AG09309 (cell line): ENCODE measurements at places on chromosomes 3 and 15.

DNA sequence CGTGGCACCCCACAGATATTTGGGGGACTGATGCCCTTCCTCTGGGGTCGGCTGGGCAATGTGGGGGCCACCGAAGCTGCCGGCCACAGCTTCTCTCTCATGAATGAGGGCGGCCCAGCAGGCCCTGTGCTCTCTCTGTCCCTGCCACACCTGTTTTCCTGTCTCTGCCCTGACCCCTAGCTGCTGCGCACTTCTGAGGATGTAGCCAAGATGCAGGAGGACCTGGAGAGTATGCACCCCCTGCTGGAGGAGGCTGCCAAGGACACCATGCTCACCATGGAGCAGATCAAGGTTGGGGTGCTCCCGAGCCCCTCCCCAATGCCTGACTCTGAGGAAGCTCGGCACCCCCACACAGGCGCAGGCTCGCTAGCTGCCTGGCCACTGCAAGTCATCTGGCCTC, 59.7 kb downstream of the SEMA3G start:
- DNase-seq = no peak

GRCh38 chr3:130341882-130342281, 3.6 kb upstream of the COL6A5 start:
- DNase-seq = no peak

DNA sequence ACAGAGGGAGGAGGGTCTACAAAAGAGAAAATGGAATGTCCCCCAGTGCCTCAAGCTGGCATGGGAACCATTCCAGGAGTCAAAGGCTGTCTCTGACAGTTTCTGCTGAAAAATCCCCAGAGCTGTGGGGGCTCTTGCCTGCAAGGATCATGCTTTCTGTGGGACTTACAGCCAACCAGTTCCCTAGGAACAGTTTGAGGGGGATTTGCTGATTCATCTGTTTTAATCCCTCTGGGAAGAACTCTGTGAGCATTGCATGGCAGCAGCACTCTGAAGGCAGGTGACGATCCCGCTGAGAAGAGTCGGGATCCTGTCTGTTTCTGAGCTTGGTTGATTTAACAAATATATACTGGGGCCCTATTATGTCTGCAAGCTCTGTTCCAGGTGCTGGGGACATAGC, 176.0 kb downstream of the SSR3 start:
- DNase-seq = no peak

GRCh38 chr15:84653584-84653909, 536 bp downstream of the WDR73 start:
- DNase-seq = no peak

GRCh38 chr3:76369170-76369569, 583.8 kb upstream of the ZNF717 start:
- DNase-seq = no peak

DNA sequence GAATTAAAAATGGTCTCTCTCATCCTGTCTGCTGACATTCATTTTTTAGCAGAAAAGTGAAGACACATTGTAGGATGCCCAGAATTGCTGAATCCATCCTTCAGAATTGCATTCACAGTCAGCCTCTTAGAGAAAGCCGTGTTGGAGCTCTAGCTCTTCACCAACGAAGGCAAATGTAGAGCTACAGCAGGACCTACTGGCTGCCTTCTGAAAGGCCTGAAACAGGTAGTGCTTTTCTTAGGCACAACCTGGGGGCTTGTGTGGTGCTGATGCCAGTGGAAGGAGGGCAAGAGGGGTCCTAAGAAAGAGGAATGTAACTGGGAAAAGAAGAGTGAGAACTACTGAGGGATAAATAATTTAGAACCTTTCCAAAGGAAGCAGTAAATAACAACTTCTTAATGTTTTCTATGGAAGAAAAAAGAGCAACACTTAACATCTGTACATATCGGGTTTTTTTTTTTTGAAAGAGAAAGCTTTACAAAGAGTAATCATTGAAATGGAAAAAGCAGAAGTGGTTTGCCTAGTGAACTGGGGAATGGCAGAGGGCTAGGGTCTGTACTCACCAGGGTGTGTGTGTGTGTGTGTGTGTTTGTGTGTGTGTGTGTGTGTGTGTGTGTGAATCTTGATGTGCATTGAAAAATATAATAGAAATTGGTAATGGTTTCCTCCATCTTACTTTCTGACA, 297.8 kb downstream of the SATB1 start:
- no peak for DNase-seq

- DNase-seq = no peak
Measured at GRCh38 chr3:114711321-114711886, 417.6 kb downstream of the TIGIT start.

GRCh38 chr3:56813653-56813960, 11.9 kb upstream of the ARHGEF3 start:
- no peak for DNase-seq

DNA sequence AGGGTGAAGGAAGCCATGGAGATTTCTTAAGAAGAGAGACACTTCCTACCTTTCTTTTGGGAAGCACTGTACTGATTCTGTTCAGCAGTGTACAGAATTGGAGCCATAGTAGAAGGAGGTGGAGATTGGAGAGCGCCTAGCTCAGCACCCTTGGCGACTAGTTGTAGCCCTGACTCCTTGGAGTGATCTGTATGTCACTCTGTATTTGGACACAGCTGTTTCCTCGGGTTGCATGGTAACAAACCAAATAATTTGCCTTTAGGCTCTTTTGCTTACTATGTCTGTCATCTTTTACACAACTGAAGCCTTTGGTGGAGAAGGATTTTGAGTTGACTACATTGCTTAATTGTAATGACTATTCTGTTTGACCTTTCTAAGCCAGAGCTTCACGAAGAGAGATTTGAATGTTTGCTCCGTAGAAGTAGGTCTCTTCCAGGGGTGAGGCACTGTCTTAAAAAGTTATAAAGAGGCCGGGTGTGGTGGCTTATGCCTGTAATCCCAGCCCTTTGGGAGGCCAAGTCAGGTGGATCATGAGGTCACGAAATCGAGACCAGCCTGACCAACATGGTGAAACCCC, 77.1 kb downstream of the AKAP13 start:
- DNase-seq = no peak

DNA sequence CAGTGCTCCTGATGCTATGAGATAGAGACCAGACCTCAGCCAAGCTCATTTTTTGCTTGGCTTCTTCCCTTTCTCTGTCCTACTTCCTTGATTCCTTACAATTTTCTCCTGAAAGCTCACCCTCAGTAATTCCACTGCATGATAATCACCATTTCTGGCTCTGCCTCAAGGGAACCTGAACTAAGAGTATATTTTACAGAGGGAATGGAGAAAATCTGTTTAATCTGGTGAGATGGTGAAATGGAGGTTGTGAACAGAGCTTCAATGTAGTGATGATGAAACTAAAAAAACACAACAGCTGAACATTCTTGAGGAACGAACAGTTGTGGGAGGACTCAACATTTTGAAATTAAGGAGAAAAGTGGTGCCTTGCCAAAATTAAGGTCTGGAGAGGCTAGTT, 16.3 kb downstream of the HHLA2 start:
- peak; percentile 14 for DNase-seq

GRCh38 chr3:46107682-46108081, 80.4 kb upstream of the XCR1 start:
- no peak for DNase-seq

DNA sequence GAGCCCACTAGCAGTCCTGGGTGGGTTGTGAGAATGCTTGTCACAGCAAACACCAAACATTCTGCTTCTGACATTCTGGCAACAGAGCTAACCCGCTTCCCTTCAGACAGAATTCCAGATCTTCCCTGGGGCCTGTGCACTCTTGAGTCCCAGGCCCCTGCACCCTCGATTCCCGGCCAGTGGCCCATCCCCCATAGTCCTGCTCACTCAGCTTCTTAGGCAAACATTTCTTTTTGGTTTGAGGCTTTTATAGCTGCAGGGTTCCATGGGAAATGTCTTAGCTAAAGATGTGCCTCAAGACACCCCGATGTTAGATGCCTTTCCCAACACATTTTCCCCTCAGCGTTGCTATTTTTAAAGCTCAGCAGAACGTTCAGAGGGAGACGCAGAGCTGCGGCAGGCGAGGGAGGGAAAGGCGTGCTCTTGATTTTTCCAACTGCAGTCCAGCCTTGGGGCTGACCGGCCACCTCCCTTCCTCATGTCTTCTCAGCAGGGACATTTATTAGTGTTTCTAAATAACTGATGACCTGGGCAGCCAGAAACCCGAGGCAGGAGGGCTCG, 35.2 kb downstream of the ABTB1 start:
- DNase-seq = no peak

DNA sequence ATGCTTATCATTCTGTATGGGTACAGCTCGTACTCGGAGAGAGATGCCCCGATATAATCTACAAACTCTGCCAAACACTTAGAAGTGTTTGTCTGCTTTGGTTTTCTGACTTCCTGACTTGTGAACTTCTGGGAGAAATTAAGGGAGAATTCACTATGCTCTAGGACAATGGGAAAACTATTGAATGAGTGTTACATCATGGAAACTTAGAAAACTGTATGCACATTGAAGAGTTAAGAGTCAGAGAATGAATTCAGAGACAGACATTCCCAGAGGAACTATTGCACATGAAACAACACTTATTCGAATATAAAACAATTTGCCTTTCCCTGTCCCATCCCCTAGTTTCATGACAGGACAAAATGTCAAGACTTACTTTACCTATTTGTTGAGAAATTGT, 57.8 kb downstream of the DTWD1 start:
- no peak for DNase-seq

DNA sequence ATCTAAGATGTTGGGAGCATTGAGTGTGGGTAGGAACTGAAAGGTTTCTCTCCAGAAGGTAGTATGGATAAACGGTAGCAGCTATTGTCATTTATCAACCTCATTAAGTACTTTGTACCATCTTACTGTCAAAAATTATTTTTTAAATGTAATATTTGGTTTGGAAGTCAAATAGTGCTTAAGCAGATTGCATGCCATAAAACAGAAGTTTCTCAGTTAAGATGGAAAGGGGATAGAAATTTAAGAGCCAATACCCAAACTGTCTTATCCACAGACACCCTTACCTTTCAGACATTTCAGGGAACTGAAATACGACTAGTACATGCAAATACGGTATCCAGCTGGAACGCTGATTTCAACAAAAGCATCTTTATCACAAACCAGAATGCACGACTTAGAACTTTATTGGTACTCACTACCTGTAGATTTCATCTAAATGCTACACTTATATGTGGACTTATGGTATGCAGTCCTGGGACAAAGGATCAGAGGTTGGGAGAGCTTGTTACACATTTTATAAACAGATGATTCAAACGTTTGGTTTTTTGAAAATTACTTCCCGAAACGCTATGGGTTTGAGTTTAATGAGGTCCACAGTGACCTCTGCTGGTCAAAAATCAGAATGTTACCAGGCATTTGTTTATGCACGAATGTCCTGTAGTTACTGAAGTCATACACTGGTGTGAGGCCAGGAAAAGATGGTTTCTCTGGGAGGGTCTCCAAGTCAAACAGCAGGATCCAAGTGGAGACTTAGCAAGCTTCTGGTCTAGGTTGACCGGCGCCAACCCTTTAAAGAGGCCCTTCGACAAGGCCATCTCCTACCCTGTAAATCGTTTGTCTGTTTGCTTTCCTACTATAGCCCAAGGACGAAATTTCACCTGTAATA, 45.7 kb upstream of the DUT start:
- DNase-seq = peak; percentile 47

- DNase-seq = no peak
Measured at GRCh38 chr3:129382366-129382765, 46.1 kb downstream of the EFCAB12 start.

GRCh38 chr3:177039490-177040274, 157.6 kb downstream of the TBL1XR1 start:
- DNase-seq = no peak

- no peak for DNase-seq
Measured at GRCh38 chr3:25863011-25863415, 73.1 kb downstream of the OXSM start.

GRCh38 chr3:13890377-13891016, 10.6 kb upstream of the WNT7A start:
- no peak for DNase-seq

DNA sequence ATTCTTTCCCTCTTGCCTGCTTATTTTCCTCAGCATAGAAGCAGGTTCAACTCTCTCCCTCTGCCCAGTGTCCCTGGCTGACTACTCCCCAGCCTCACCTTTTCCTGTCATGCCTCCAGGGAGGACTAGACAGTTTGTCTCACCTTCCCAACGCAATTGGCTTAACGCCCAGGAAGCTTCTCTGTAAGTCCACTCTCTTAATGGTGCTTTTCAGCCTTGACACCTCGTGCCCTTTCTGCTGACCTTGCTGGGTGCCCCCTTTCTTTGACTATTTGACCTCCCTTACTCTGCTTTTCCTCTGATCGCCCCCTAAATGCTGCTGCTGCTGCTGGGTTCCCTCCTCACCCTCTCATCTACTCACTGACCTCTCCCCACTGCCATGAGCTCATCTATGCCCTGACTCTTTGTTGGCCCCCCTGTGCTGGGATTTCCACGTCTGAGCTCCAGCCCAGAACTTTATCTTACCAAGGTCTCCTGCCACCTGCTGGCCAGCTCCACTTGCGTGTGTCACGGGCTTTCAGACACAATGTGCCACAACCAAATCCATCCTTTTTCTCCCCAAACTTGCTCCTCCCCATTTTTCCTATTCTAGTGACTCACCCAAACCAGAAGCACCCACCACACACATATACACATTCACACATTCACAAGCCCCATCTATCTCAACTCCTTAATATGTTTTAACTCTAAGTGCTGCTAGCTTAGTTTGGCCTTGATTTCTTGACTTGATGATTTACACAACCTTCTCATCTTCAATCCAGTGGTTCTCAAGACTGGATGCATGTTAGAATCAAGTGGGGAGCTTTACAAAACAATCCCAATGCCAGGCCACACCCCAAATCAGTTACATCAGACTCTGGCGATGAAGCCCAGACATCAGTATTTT, 16.6 kb downstream of the EPB42 start:
- DNase-seq = peak; percentile 37

GRCh38 chr3:174219738-174220137, 639.4 kb upstream of the NAALADL2 start:
- no peak for DNase-seq

DNA sequence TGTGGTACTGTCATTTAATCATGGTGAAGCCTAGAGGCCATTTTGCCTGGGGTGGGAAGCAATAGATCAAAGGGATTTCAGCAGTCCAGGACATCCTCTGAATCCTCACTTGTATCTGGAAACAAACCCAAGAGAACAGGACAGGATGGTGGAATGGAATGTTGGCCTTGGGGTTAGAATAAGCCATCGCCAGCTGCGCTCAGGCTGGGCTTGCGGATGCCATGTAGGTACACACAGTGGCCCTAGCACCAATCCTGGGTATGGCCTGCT, 76.5 kb upstream of the ALDH1A3 start:
- DNase-seq = no peak

- no peak for DNase-seq
Measured at GRCh38 chr15:56034514-56034913, 41.1 kb upstream of the NEDD4 start.
